ENCODE measurements at places on chromosomes 5 and 9.

DNA sequence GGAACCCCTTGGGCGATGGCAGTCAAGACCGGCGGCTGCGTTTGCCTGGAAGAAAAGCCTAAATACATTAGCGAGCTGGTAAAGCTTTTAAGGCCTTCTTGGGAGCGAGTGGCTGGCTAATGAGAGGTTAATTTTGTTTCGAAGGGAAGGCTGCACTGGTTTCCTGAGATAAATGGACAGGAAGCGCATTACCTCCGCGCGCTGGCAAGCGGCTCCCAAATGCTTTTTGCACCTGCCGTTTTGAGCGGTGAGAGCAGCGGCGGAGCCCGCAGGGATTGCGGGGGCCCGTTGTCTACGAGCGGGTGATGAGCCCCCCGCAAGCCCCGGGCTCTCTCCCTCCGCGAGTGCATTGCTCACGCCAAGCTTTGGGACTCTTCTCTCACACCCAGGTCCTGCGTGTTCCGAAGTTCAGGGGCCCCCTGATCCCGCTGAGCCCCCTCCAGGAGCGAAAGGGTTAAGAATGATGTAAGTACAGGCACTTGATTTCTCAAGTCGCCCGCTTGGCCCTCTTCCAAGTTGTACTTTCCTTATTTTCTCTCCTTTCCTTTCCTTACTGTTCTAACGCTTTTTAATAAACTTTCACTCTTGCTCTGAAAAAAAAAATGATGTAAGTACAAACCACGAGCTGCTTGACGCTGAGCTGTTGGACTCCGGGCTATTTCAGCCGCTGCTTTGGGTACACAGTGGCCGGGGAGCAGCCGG is 3.1 kb upstream of the RGMB start:
- DNase-seq = no peak

GRCh38 chr5:174724484-174725260 is at the start of gene MSX2:
Gene MSX2, plus strand, starts transcription at chr5:174724582. Its CDS starts 78 bp downstream, at chr5:174724660.
- peak; percentile 78 for DNase-seq

DNA sequence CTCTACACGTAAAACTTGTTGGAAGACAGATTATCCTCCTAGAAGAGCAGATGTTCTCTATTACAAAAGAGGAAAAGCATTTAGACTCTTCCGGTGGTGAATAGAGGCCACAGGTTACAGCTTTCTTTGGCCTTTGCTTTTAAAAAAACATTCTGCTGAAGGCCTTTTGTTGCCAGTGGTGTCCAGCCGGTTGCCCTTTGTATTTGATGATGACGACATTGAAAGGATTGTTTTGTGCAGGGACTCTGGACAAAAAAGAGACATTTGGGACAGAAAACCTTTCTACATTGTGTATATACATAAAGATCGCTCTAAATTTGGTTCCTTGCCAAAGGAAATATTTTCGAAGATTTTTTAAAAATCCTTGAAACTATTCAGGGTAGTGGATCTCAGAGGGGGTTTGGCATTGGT is 180.3 kb downstream of the C9orf152 start:
- no peak for DNase-seq

DNA sequence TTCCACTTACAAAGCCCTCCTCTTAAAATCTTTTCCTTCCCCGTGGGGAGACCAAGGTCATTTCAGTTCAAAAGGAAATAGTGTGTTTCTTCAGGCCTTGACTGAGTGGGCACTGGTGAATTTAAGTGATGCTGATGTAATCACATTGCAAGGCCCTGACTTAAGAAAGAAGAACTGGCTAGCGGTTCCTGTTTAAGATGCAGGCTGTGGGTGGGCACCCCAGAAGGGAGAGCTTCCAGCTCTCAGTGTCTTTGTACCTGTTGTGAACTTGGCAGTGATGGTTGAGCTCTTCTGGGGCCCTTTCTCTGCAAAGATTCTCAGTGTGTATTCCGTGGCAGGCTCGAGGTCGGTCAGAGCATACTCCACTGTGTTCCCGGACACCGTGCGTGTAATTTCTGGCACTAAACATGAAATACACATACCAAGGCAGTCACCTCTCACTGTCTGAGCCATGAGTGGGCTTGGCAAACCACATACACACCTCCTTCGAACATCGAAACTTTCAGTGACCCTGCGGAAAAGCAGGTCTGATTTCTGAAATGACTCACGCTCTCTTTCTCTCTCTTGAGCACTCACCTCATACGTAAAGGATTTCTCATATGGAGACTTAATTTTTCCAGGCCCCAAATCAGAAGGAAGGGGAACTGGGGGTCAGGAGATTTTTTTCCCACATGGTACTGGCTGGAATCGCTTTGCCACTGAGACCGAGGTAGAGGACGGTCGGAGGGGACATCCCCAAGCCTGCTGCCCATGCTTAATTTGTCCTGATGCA is 81.9 kb downstream of the TNC start:
- DNase-seq = no peak

DNA sequence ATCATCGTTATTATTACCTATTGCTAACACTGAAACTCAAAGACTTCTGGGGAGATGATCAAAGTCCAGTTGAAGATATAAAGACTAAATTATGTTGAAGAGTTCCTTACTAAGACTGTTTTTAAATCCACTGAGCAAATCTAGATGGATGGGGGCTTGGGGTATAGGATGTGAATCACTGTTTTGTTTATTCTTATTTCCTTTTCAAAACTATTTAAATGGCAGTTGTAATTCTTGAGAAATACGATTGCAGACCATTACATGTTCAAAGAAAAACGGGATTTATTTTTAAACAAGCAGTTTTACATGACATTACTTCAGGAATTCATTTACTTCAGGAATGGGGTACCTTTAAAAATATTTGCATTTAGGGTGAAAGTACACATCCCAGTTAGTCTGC is 4.3 kb downstream of the RASGRF2 start:
- no peak for DNase-seq

GRCh38 chr9:92769286-92769685 is 4.7 kb upstream of the BICD2 start:
- DNase-seq = no peak

Measured in T1000 (cell line).